ENCODE measurements at places on chromosomes 13 and 19. TPM values are rescaled to one million over a fixed set of nuclear protein-coding genes. Genes with fewer than 3 reads are reported as not detected.
A peak's percentile ranks its signal among the peaks of the same experiment; 100 is the strongest.

PEAK3 gene
- 0.30 TPM for total RNA-seq

DNA sequence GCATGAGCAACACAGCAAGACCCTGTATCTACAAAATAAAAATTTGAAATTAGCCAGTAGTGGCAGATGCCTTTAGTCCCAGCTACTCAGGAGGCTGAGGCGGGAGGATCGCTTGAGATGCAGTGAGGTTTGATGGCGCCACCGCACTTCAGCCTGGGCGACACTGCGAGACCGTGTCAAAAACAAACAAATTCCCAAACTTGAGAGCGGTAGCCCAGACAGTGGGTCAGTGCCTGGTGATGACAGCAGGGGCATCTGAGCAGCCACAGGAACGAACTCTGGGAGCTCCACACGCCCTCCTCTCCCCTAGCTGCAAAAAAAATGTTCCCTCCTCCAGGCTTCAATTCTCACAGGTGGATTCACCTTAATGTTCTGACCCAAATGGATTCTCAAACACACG is 14.1 kb downstream of the ZNF490 start:
- H3K4me3 ChIP-seq = no peak overlapping the region
- no peaks in the 10 kb centered on the region for H3K36me3 ChIP-seq
- no peaks in the 10 kb centered on the region for H3K4me1 ChIP-seq
- H3K27me3 ChIP-seq = no peaks in the 10 kb centered on the region

FUT1 gene
- 2.5 TPM for total RNA-seq

GRCh38 chr13:38008636-38009035 is 139.1 kb upstream of the TRPC4 start:
- H3K4me3 ChIP-seq = no peak overlapping the region
- no peaks in the 10 kb centered on the region for H3K36me3 ChIP-seq
- H3K27me3 ChIP-seq = no peaks in the 10 kb centered on the region

S1PR5 gene
- total RNA-seq = 0.77 TPM

DNA sequence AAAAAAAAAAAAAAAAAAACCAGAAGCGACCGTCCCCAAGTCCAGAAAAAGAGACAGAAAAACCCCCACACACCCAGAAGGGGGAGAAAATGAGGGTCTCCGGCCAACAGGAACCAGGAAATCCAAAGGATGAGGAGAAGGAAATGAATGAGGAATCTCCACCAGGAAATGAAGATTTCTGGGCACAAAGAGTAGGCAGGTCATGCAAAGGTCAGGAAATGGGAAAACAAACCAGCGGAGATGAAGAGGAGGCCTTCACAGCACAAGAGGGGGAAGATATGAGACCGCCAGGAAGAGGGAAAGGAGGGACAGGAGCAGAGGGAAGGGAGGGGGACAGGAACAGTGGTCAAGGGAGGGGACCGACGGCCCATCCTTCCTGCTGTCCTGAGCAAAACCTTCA is 5.8 kb downstream of the TEAD2 start:
- DNase-seq = no peak
- H3K4me1 ChIP-seq = peaks cover 12% of the 10 kb centered on the region
- no peak overlapping the region for H3K4me3 ChIP-seq
- peak overlapping the region; percentile 64 for H3K27ac ChIP-seq
- H3K36me3 ChIP-seq = peaks cover 32% of the 10 kb centered on the region

GRCh38 chr19:48963371-48964204 is 1.5 kb upstream of the FTL start:
- H3K4me1 ChIP-seq = peaks cover 64% of the 10 kb centered on the region
- peak overlapping the region; percentile 68 for H3K4me3 ChIP-seq
- no peaks in the 10 kb centered on the region for H3K27me3 ChIP-seq
- H3K36me3 ChIP-seq = no peaks in the 10 kb centered on the region
- DNase-seq = peak; percentile 78

DNA sequence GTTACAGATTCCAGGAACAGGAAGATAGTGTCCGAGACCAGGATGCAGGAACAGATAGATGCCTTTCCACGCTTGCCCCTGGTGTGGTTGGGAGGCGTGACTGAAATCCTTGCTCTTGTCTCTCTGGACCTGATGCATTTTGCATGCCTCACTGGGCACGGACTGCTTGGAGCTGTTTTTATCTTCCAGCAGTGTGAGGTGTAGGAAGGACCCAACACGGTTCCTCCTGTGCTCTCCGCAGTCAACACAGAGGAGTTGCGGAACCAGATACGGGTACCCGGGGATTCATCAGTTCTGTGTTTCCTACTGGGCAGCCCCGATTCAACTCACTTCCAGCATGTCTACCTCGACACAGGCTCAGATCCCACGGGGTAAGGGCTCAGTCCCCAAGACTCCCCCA is 6.5 kb downstream of the DOT1L start:
- H3K4me1 ChIP-seq = peaks cover 91% of the 10 kb centered on the region
- peak overlapping the region; percentile 87 for H3K27ac ChIP-seq
- DNase-seq = no peak
- H3K36me3 ChIP-seq = no peaks in the 10 kb centered on the region
- H3K27me3 ChIP-seq = no peaks in the 10 kb centered on the region

GRCh38 chr13:71082631-71083030 is 784.4 kb downstream of the DACH1 start:
- no peak overlapping the region for H3K4me3 ChIP-seq
- H3K27ac ChIP-seq = no peak overlapping the region
- H3K27me3 ChIP-seq = no peaks in the 10 kb centered on the region
- no peaks in the 10 kb centered on the region for H3K4me1 ChIP-seq
- DNase-seq = no peak

Measured in heart right ventricle (tissue), 16 donors.